ENCODE measurements at places on chromosomes 1 and 21.

GRCh38 chr1:55380355-55380970, 165.3 kb upstream of the USP24 start:
- no peak for DNase-seq

DNA sequence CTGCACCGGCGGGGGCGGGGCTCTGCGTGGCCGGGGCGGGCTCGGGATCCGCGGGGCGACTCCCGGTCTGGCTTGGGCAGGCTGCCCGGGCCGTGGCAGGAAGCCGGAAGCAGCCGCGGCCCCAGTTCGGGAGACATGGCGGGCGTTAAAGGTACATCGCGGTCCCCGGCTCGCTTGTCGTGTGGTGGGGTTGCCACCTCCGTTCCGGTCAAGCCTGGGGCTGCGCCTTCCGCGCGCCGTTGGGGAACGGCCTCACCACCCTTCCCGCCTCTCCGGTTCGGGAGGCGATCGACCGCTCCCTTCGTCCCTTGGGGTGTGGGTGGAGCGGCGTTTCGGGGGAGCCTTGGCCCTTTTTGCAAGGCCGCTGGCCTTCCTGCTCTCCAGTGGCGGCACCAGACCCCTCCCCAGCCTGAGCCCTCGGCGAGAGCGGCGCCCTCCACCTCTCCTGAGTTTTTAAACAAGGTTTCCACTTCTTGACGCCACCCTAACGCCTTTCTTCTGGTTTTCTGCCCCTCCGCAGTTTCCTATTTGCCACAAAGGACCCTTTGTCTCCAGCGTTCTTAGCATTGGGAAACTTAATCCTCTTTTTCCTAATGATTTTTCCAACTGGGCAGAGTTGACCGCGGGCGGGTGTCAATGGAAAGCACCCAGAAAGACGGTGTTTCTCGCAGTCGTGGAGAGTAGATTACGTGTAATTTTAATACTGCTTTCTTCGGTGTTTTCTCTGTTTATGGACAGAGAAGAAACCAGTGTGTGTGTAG, at the start of the genes LEPR and LEPROT:
LEPR (plus strand) TSS at position 79 of the 761 bp plus-strand sequence. CDS start 144,898 bp downstream, outside the sequence.
LEPROT (plus strand) TSS at position 79 of the 761 bp plus-strand sequence; CDS start at position 136, 57 bp downstream.
- DNase-seq = no peak

GRCh38 chr1:151056149-151056548, 3.3 kb downstream of the CDC42SE1 start:
- DNase-seq = no peak

DNA sequence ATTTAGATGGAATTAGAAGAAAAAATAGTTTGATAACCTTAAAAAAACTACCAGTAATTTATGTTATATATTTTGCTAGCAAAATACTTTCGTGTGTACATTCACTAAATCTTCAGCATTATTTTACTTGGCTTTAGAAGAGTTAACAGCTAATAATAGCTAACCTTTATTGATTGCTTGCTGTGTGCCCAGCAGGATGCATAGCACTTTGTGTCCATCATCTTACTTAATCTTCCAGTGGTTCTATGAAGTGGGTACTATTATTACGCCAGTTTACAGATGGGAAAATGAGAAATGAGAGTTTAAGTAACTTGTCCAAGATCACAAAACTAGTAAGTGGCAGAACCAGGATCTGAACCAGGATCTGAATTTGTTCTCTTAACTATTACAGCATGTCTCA, 41.7 kb upstream of the GPR25 start:
- DNase-seq = no peak

DNA sequence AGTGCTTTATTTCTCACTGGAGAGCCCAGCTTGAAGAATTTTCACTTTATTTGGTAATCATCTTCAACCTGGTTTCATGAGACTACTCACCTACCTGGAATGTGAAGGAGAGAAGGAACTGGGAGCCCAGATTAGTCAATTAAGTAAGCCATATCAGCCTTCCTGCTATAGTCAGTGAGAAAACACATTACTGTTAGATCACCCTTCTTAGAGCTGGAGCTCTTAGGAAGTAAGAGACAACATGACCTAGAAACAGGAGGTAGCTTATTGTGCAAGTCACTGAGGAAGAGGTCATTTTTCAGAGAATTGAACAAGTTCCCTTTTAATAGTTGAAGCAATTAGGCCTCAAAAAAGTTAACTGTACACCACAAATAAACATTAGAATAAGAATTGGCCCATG, 49.2 kb upstream of the TEKT2 start:
- no peak for DNase-seq
